Stimulated activated effector memory CD8-positive, alpha-beta T cell treated with anti-CD3 and anti-CD28 coated beads, Interleukin-12 subunit alpha, Interleukin-12 subunit beta, amount 100 ng/mL, for 72 hours (primary cell): ENCODE measurements at places on chromosomes 4 and X.
A peak's percentile ranks its signal among the peaks of the same experiment; 100 is the strongest.

- DNase-seq: no peak
Measured at GRCh38 chr4:8015512-8015911, 75.9 kb upstream of the AFAP1 start.

DNA sequence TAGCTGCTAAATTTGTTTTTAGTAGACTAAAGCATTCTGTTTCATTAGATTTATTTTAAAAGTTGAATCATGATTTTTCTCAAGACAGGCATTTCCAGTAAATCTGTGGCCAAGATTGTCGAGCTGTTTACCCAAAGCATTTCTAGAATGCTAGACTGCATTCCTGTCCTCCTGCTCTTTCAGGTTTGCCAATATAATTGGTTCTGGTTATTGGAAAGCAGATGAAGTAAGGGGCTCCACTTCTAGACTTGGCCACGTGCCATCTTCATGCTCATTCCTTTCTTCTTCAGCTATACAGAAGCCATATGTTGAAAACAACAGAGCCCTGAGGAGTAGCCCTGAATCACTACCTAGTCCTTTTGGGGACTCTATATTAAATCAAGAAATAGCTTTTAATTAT, 62.5 kb downstream of the PGRMC2 start:
- no peak for DNase-seq

- DNase-seq: no peak
Measured at GRCh38 chrX:9614016-9614415, 149.2 kb downstream of the TBL1X start.

DNA sequence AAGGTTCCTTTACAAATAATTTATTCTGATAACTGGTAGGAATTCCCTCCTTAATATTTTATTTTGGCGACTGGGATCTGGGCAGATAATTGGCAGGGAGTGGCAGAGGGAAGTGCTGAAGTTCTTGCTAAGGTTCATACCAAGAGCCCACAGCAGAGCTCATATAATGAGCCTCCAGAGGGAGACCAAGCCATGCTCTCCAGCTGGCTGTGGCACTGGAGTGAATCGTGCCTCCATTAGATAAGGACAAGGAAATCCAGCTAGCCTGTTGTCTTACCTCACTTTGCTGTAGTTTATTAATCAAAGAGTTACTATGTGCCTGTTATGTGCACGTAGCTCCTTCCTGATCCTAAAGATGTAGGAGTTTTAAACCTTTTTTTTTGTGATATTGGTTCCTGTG, 1.3 kb downstream of the ASB12 start:
- DNase-seq: no peak

- no peak for DNase-seq
Measured at GRCh38 chr4:7068883-7069282, 1.0 kb upstream of the GRPEL1 start.

DNA sequence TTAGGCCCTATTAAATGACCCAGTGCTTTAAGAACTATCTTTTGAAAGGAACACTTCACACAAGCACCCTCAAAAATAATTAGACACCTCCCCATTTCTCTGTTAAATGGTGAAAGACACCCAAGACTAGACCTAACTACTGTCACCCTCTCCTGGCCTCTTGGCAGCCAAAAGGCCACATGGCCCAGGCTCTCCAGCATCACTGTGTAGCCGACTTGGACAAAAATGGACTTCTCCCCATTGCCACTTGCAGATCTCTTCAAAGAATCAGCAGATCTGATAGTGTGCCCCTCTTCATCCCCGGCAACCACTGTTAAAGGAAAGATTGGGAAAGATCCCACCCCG, 2.0 kb downstream of the MID1IP1 start:
- no peak for DNase-seq

DNA sequence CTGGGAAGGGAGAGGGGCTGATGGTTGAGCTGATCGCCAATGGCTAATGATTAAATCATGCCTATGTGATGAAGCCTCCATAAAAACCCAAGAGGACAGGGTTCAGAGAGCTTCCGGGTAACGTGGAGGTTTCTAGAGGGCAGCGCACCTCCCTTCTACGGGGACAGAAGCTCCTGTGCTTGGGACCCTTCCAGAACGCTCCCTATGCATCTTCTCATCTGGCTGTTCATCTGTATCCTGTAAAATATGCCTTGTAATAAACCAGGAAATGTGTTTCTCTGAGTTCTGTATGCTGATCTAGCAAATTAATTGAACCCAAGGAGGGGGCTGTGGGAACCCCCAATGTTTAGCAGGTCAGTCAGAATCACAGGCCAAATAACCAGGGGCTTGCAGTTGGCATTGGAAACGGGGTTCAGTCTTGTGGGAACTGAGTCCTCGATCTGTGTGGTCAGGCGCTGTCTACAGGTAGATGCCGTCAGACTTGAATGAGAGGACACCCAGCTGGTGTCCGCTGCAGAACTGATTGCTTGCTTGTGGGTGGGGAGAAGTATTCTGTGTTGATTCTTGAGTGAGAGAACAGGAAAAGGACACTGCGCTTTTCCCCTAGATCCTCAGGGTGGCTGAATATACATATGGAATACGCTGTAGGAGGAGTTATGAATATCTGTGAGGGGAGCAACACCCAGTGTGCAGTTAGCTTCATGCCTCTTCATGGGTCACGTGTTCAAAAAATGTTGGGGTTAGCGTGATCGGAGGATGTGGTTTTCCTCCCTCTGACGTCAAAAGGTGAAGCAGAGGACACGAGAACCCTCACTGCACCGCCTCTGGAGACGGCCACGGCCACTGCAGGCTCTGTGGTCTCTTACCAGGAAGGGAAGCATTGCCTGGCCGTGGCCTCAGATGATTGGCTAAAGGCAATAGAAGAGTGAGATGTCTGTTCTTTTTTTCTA, 29.2 kb downstream of the HTT-AS start:
- peak; percentile 22 for DNase-seq

GRCh38 chr4:6953751-6954380, 44.2 kb downstream of the TBC1D14 start:
- no peak for DNase-seq

- DNase-seq: no peak
Measured at GRCh38 chr4:179110356-179110755, 1668.1 kb upstream of the AGA start.
